ENCODE measurements at places on chromosomes 2 and 18. TPM values are rescaled to one million over a fixed set of nuclear protein-coding genes. Genes with fewer than 3 reads are reported as not detected.

DNA sequence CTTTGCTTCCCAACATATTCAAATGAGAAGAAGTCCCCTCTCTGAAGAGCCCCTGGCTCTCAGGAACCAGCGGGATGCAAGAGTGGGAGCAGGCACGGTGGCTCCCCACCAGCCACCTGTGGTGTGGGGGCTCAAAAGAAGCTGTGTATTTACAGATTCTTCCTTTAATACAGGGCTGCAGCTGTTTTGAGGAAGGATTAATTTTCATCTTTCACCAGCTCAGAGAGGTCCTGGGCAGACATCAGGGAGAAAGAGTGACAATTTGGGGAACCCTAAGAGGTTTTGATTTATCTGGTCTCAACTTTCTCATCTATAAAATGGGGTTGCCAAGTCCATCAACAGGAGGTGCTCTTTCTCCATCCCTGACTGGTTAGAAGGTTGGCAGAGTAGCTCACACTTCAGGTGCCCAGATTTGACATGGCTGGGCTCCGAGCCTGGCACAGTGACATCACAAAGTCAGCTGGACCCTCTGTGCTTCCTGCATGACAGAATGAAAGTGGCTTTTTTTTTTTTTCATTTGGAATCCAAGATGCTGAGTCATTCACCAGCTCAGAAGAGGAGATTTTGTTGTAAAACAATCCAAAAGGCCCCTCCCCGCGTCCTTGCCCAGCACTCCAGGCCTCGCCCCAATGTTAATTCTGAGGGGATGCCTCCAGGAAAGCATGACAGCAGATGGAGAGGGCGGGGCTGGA lies 15.5 kb upstream of the SIX2 start:
- DNase-seq, result no peak

The NT5C1B gene
- total RNA-seq, result not detected

The OXER1 gene
- 7.5 TPM for total RNA-seq

- DNase-seq, result no peak
Measured at GRCh38 chr2:174959787-174960186, 45.4 kb downstream of the CHN1 start.

The SFT2D3 gene
- total RNA-seq, result 12.1 TPM

DNA sequence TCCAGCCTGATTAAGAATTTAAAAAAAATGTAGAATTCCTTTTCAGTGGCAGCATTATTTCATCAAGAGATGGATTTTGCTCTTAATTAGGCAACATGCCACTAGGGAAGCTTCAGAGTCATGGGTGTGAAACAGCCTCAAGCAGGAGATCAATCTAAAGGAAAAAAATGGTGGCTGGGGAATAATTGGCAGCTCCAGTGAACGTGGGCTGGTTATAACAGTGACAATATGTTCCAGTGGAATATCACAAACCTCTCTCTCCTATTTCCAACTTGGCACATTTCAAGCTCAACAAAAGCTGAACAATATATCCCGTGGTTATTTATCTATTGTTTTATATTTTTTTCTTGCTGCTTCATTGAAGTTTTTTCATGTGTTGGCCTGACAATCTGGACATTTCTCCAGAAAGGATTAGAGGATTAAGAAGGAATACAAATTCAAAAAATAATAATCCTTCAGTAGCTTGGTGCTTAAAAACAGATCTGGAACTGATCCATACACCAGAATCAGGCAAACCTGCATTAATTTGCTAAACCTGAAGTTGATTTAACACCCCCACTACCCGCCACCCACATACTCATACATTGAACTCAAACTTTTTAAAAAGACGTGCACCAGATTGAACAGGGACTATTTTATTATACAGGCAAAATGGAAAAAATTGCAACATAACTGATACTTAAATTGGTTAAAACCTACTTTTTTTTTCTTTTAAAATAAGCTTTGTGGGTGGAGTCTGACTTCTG lies 255.9 kb upstream of the SPRED2 start:
- no peak for DNase-seq

- DNase-seq, result no peak
Measured at GRCh38 chr18:9280849-9281248, 53.7 kb upstream of the TWSG1 start.

- DNase-seq, result no peak
Measured at GRCh38 chr2:125526093-125526492, 1129.9 kb upstream of the GYPC start.

DNA sequence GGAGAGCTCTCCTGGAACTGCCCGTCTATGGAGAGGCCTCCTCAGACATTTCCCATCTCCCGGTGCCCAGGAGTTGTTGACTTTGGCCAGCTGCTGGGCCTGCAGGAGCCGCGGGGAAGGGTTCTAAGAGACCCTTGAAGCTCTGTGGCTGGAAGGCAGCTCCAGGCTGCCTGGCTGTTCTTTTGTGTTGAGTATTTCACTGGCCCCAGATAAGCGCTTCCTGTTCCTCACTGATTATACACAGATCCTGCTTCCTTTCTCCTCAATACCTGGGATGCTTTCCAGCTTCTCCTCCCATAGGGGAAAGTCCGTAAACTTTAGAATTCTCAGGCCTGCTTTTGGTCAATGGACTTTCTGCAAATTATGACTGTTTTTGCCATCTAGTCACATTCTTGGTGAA lies 57.8 kb downstream of the TGOLN2 start:
- DNase-seq, result no peak

GRCh38 chr2:181105562-181105961 lies 125.2 kb downstream of the UBE2E3 start:
- no peak for DNase-seq

GRCh38 chr2:160680294-160680693 lies 186.7 kb upstream of the RBMS1 start:
- no peak for DNase-seq

Measured in mesothelial cell of epicardium (in vitro differentiated cells).